ENCODE measurements at places on chromosomes 3 and 15.

GRCh38 chr3:122942937-122943827 is 84.4 kb downstream of the SEMA5B start:
- DNase-seq: peak; percentile 33

- DNase-seq: no peak
Measured at GRCh38 chr15:95304947-95305400, 1025.5 kb upstream of the NR2F2 start.

- DNase-seq: peak; percentile 20
Measured at GRCh38 chr3:184727357-184728009, 15.6 kb upstream of the MAGEF1 start.

DNA sequence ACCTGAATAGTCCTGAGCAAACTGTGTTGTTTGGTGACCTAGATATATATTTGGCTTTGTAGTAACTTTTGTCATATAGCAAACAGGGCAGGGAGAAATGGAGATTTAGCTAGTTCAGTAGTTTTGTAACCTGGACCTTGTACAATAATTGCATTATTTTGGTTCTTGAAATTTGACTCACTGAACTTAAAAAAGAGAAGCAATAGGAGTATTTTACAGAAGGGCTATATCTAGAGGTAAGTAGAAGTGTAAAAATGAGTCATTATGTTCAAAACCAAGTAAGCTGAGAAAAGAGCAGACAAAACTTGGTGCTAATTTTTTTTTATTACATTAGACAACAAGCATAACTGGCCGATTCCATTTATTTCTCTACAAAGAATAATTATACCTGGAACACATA is 505.4 kb downstream of the ZIC1 start:
- no peak for DNase-seq

- DNase-seq: no peak
Measured at GRCh38 chr15:77235566-77235965, 164.7 kb upstream of the TSPAN3 start.

GRCh38 chr15:66670762-66671580 is 31.1 kb upstream of the SMAD6 start:
- no peak for DNase-seq

DNA sequence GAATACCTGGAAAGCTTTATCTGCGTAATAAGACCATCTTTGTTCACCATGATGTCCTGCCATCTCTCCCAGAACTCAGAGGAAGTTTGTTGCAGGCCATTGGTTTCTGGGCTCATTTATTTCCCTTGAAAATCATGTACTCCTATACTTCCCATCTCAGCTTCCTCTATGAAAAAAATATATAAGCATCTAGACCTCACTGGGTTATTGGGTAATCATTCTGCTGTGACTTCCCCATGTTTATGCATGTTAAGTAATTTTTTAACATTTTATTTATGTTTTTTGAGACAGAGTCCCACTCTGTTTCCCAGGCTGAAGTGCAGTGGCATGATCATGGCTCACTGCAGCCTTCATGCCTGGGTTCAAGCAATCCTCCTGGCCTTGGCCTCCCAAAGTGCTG is 184.5 kb downstream of the ZPLD1 start:
- no peak for DNase-seq

DNA sequence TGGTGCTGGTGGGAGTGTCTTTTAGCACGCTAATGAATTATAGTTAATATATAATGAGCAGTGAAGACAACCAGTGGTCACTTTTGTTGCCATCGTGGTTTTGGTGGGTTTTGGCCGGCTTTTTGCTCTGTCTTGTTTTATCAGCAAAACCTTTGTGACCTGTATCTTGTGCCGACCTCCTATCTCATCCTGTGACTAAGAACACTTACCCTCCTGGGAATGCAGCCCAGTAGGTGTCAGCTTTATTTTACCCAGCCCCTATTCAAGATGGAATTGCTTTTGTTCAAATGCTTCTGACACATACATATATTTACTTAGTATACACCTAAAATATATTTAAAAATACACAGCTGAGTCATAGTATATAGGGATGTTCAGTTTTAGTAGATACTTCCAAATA is 770.3 kb downstream of the PDCD6IP start:
- DNase-seq: no peak

Measured in stimulated activated naive B cell treated with anti-CD40 and anti-IgM and Interleukin-4, amounts not matched to agents 10 μg/mL and 1 μg/mL and 100 μg/mL, for 72 hours (primary cell).